PC-3 (cell line): ENCODE measurements at places on chromosomes 11 and 22. TPM values are rescaled to one million over a fixed set of nuclear protein-coding genes. Genes with fewer than 3 reads are reported as not detected.

Gene GNG3
- total RNA-seq, result not detected in 2 replicates

Gene SSRP1
- 228 and 341 TPM in 2 replicates for total RNA-seq

DNA sequence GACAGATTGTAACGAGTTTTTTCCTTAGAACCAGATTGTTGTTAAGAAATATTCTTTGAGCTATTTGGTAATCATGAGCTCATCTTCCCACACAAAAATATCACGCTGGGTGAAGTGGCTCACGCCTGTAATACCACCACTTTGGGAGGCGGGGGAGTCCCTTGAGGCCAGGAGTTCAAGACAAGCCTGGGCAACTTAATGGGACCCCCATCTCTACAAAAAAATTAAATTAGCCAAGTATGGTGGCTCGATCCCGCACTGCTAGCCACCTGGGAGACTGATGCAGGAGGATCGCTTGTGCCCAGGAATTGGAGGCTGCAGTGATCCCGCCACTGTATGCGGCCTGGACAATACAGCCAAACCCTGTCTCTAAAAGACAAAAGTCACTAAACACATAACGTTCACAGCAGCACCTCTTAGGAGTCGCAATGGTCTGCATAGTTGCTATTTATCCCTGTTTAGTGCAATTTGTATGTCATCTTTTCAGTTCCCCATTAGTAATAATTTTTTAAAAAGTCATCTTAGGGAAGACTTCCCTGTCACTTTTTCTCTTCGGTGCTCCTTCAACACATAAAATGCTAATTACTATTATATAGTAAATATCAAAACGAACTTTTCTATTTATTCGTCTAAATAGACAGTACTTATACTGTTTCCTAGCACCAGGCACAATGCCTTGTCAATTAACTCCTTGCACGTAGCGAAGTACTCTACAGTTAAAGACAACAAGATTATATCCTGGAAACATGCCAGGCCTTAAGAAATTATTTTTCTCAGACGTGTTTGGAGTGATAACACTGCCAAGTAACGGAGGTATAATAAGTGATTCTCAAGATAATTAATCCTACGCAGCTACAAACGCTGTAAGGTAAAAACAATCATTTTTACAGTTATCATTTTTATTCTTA, 1.1 kb downstream of the ST13 start:
- peaks cover 5% of the 10 kb centered on the region; the same call in 1 of the 2 replicates for H3K36me3 ChIP-seq
- no peak overlapping the region for H3K27ac ChIP-seq
- H3K4me1 ChIP-seq, result peaks cover 33% of the 10 kb centered on the region

Gene MRGPRF
- total RNA-seq, result not detected in 2 replicates

Gene UPK3A
- 1.1 TPM in 1 of 2 replicates, not detected in the other for total RNA-seq

Gene APOL5
- not detected in 2 replicates for total RNA-seq

GRCh38 chr11:69437876-69438205, 43.6 kb upstream of the LINC01488 start:
- H3K4me1 ChIP-seq, result peaks cover 28% of the 10 kb centered on the region
- peak overlapping the region; percentile 49 for H3K27ac ChIP-seq
- H3K27me3 ChIP-seq, result no peaks in the 10 kb centered on the region
- H3K36me3 ChIP-seq, result no peaks in the 10 kb centered on the region
- H3K4me3 ChIP-seq, result no peak overlapping the region

DNA sequence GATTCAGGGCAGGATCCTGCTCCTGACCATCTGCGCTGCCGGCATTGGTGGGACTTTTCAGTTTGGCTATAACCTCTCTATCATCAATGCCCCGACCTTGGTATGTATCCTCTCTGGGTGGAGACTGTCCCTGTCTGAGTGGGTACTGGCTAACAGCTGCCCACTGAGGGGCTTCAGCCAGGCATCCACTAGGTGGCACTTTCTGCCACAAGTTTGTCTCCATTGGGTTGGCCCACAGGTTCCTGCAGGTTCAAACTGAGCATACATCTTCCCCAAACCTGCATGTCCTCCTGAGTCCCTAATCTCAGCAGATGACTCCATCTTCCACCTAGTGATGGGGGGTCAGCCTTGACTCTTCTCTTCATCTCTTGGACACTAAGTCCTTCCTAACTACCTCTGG, 4.4 kb downstream of the SLC2A11 start:
- H3K36me3 ChIP-seq, result no peaks in the 10 kb centered on the region
- no peak overlapping the region for H3K4me3 ChIP-seq
- H3K4me1 ChIP-seq, result peaks cover 5% of the 10 kb centered on the region; the same call in 1 of the 2 replicates
- H3K27ac ChIP-seq, result no peak overlapping the region
- no peaks in the 10 kb centered on the region for H3K27me3 ChIP-seq
- peak; percentile 49 for DNase-seq

DNA sequence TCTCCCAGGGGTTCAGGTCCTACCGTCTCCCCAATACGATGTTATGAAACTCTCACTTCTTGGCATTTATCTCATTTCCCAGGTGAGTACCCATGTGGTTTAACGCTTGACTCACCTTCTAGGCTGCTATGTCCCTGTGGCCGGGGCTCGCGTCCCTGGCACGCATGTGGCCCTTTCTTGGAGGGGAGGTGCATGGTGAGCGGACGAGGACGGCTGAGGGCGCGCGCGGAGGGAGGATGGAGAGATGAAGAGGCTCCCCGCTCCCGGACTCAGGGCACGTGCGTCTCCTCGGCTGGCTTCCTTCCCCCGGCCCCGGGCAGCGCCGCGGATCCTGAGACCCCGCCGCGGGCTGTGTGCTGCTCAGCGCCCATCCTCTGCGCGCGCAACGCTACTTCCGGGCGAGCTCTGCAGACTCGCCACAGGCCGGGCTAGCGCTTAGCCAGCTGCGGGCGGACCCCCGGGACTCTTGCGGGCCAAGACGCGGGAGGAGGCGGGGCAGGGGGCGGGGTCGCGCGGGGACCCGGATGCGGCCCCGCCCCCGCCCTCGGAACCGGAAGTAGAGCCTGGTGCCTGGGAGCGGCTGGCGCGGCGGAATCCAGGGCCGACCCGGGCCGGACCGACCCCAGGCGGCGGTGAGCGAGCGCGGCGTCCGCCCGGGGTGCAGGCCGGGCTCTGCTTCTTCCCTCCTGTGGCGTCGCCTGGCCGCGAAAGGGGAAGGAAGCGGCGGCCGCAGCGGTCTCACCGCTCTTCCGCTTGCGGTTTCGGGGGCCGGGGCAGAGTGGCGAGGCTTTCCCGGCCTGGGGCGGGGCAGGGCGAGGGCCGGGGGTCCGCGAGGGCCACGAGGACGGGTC, at the start of gene CTTN:
CTTN (plus strand) TSS at position 547 of the 851 bp plus-strand sequence. CDS start 8,769 bp downstream, outside the sequence.
- H3K4me3 ChIP-seq, result peak within 1 kb of the TSS; percentile 73
- peaks cover 14% of the 10 kb centered on the region for H3K36me3 ChIP-seq
- peak within 1 kb of the TSS; percentile 86 for H3K27ac ChIP-seq
- no peaks in the 10 kb centered on the region for H3K27me3 ChIP-seq
- peaks cover 32% of the 10 kb centered on the region for H3K4me1 ChIP-seq

DNA sequence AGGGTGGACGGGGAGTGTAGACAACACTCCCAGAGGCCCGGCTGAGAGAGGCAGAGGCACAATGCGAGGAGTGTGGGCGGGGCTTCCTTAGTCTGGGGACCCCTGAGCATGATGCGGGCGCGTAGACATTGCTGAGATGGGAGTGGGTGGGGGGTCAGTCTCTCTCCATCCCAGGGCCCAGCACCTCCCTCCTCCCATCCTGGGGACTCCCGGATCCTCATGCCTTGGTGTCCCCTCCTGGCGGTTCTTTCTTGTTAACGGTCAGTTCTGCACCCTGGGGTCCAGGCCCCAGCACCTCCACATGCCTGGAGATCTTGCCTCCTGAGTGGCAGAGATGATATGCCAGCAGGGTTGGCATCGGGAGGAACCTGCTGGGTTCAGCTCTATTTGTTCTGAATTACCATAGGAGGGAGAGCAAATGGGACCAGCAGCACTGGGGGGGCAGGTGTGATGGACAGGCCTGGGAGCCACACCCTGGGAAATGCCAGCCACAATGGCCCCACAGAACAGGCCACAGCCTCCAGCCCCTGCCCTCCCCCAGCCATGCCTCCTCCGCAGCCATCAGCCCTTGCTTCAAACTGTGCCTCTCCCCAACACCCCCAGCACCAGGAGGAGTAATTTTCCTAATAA, 55.7 kb downstream of the RTL6 start:
- H3K27me3 ChIP-seq, result no peaks in the 10 kb centered on the region
- H3K36me3 ChIP-seq, result no peaks in the 10 kb centered on the region
- no peak for DNase-seq
- no peak overlapping the region for H3K4me3 ChIP-seq
- H3K4me1 ChIP-seq, result peaks cover 13% of the 10 kb centered on the region

DNA sequence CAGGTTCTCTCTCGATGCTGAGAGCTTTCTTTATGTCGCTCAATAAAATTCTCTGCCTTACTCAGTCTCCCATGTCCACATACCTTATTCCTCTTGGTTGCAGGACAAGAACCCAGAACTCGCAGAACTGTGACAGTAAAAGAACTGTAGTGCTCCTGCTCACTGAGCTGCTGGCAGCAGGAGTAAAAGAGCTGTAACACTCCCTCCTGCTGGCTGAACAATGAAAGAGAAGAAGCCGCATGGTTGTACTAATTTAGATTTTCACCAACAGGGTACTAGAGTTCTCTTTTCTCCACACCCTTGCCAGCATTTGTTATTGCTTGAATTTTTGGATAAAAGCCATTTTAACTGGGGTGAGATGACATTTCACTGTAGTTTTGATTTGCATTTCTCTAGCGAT, 433.2 kb downstream of the GUCY1A2 start:
- no peaks in the 10 kb centered on the region for H3K4me1 ChIP-seq
- H3K27ac ChIP-seq, result no peak overlapping the region
- H3K4me3 ChIP-seq, result no peak overlapping the region

DNA sequence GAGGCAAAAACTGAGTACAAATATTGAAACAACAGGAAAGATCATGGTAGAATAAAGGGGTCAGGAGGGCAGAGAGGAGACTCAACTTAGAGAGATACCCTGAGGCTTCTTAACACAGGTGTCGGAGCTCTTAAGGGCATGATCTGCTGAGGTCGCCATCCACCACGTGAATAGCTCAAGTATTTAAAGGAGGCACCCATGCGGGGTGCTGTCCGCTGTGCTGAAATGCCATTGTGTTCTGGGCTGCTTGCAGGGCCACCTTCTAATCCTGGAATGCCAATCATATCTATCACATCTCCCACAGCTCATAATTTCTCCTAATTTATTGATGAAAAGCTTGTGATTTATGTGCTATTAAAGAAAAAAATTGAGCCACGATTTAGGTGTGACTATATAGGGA, 90.2 kb downstream of the SEZ6L start:
- H3K4me3 ChIP-seq, result no peak overlapping the region
- no peaks in the 10 kb centered on the region for H3K4me1 ChIP-seq
- H3K27me3 ChIP-seq, result no peaks in the 10 kb centered on the region
- H3K27ac ChIP-seq, result no peak overlapping the region
- no peaks in the 10 kb centered on the region for H3K36me3 ChIP-seq

DNA sequence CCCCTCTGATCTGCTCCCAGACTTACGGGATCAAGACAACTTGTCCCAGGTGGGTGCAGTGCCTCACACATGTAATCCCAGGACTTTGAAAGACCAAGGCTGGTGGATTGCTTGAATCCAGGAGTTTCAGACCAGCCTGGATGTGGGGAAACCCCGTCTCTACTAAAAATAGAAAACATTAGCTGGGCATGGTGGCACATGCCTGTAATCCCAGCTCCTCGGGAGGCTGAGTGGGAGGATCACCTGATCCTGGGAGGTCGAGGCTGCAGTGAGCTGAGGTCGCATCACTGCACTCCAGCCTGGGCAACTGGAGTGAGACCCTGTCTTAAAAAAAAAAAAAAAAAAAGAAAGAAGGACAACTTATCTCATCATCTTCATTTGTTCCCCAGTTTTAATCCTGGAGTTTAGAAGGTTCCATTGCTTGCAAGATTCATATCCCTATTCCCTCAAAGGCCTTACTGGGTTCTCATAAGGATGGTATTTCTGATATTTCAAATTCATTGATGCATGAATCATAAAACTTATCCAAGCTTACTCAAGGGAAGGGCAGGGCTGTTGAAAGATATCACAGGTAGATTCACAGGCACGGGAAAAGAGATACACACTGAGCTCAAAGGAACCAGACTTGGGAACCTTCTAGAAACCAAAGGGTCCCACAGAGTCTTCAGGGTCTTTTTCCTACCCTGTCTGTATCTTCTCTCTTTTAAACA, 14.6 kb downstream of the ENDOD1 start:
- no peaks in the 10 kb centered on the region for H3K27me3 ChIP-seq
- DNase-seq, result peak; percentile 39
- H3K36me3 ChIP-seq, result no peaks in the 10 kb centered on the region
- H3K4me3 ChIP-seq, result no peak overlapping the region
- no peak overlapping the region for H3K27ac ChIP-seq
- peaks cover 29% of the 10 kb centered on the region for H3K4me1 ChIP-seq

DNA sequence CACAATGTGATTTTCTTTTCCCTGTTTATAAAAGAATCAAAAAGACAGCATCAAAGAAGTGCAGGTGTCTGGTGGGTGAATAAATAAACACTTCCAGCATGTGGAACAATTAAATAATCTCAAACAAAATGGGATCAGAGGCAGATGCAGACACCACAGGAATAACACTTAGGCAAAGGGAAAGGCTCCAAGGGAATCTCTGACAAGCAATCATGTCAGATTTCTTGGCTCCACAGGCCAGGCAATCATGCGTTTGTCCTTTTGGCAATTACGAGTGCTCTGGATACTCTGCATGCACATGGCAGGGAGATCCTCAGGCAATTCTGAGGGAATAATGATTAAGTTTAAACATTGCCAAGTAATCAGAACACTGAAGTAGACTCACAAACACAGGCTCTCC, 403.5 kb upstream of the LUZP2 start:
- no peak overlapping the region for H3K4me3 ChIP-seq
- no peak overlapping the region for H3K27ac ChIP-seq
- no peaks in the 10 kb centered on the region for H3K36me3 ChIP-seq
- no peaks in the 10 kb centered on the region for H3K4me1 ChIP-seq

- H3K36me3 ChIP-seq, result no peaks in the 10 kb centered on the region; the same call in 1 of the 2 replicates
- peaks cover 17% of the 10 kb centered on the region for H3K4me1 ChIP-seq
- DNase-seq, result no peak
- H3K27ac ChIP-seq, result no peak overlapping the region
- H3K27me3 ChIP-seq, result no peaks in the 10 kb centered on the region
- H3K4me3 ChIP-seq, result no peak overlapping the region
Observed at GRCh38 chr11:66854231-66854661, 2.6 kb upstream of the LRFN4 start.
